ENCODE measurements at places on chromosomes 7 and 10. TPM values are rescaled to one million over a fixed set of nuclear protein-coding genes. Genes with fewer than 3 reads are reported as not detected.
A peak's percentile ranks its signal among the peaks of the same experiment; 100 is the strongest.

- DNase-seq, result peak; percentile 55
These were observed 57.4 kb downstream of the PPP1R17 start for GRCh38 chr7:31744294-31744874.

DNA sequence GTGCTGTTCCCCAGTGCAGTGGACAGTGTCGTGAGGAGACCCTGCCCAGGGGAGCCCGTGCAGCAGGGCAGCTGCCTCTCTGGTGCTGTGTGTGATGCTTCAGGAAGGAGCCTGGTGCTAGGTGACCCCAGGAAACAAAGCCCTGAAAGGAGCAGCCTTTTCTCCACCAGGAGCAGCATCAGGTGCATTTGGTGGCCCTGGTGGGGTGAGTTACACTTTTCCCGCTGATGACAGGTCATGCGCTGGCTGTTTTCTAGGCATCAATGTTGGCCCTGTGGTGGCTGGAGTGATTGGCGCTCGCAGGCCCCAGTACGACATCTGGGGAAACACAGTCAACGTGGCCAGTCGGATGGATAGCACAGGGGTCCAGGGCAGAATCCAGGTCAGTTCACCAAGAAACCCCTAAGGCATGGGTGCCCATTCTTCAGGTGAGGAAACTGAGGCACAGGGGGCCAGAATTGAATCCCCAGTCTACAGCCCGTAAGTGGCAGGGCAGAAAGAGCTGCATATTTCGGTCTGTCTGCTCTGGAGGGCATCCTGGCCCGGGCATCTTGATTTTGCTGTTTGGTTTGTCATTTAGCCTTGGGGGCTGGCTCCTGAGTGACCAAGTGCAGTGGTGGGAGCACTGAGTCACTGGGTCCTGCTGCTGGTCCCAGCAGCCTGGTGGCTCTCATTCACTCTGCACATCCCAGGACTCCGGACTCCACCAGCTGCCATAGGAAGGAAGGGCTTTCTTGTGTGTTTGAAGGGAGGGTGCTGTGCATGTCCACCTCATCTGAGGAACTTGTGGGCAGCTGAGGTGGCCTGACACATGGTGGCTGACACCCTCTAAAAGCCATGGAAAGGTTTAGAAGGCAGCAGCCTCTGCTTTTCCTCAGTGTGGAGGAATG lies 136.3 kb downstream of the ADCY1 start:
- DNase-seq, result peak; percentile 36

DNA sequence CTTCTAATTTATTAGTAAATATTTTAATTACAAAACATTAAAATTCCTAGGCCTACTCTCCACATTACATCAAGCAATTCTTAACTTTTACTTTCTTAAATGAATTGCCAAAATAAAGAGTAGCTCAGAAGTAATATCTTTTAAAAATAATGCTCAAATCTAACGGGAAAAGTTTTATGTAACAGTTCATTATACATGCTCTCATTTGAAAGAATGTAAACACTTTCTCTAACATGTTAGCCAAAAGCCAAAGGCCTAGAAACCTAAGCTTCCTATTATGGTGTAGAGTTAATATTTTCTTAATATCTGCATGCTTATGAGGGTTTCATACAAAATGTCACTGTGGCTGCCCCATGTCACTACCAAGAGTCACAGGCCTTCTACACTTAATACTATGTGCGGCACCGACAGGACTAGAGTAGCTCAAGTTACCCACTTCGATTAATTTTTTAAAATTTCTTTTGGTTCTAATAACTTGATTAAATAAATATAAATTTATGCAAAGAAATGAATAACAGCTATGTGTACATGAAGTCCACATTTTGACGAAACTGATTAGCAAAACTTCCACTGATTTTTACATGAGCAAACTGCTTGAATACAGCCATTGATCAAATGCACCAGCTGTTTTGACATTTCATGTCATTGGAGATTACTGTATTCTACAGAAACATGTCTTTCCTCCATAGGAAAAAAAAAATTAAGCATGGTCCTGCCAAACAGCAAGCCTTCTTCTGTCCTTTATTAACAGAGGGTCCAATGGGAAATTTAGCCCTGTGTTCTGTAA lies 3.5 kb downstream of the COBL start:
- no peak for DNase-seq

TNPO3 gene
- total RNA-seq, result 42.7 TPM

ZNF3 gene
- total RNA-seq, result 31.5 TPM

GRCh38 chr7:131961054-131961680 lies 404.7 kb upstream of the PODXL start:
- no peak for DNase-seq

DNA sequence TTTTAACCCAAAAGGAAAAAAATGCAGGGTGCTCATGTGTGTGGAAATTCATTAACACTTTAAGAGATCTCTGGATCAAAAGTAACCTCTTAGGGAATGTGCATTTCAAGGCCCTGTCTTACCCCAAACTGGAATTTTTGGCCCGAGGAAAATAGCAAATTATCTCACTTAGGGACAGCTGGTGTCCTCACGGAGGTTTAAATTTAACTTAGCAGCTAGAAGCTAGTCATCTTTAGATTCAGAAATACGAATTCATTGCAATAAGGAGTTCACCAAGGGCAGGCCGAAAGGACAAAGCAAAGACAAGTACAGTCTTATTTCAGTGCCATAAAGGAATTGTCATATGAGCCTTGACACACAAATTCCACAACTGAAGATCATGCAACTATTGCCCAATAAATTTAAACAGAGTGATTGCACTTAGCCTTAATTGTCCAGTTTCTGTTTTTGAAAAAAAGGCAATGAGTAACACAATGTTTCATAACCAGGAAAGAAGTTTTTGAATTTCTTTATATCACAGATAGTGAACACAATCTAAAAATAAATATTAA lies 22.4 kb upstream of the SEMA3C start:
- DNase-seq, result no peak

DNA sequence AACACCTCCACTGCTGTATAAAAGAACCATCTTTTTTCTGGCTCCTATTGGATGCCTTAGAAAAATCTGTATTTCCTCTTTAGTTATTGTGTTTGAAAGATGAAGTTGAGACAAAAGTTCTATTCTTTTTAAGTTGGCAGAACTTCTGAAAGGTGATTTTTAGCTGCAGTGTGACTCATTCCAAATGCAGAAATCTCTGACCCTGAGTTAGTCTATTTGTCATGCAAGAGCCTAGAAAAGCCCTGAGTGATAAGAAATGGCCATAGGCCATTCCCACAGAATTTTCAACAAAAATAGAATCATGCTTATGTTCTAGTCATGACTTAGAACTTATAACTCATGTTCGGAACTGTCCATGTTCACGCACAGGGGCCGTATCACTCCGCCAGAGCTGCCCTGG lies 89.1 kb downstream of the EGFR start:
- DNase-seq, result no peak

- DNase-seq, result no peak
These were observed 33.7 kb downstream of the DDC start for GRCh38 chr7:50531401-50531911.

LRIT2 gene
- total RNA-seq, result not detected

- no peak for DNase-seq
These were observed 4.2 kb upstream of the SORCS1 start for GRCh38 chr10:107168738-107169137.

LRRC4 gene
- 3.2 TPM for total RNA-seq

TMEM196 gene
- not detected for total RNA-seq

CCDC136 gene
- 6.4 TPM for total RNA-seq

DNA sequence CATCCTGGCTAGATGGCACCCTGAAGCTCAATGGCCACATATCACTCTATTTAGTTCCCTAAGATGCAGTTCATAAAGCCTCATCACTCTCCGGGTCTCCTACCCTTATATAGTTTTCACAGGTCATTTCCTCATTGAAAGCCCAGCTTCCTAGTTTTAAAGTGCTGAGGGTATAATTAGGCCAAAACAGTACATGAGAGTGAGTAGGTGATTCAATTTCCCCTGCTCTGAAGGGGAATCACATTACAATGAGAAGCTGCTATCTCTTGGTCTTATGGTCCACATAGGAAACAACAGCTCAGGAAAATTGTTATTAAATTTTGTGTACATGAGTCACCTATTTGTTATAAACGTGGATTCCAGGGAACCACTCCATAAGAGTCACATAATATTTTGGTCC lies 162.0 kb downstream of the SEMA3E start:
- no peak for DNase-seq

- no peak for DNase-seq
These were observed 111.2 kb upstream of the BET1 start for GRCh38 chr7:94115316-94115715.

DNA sequence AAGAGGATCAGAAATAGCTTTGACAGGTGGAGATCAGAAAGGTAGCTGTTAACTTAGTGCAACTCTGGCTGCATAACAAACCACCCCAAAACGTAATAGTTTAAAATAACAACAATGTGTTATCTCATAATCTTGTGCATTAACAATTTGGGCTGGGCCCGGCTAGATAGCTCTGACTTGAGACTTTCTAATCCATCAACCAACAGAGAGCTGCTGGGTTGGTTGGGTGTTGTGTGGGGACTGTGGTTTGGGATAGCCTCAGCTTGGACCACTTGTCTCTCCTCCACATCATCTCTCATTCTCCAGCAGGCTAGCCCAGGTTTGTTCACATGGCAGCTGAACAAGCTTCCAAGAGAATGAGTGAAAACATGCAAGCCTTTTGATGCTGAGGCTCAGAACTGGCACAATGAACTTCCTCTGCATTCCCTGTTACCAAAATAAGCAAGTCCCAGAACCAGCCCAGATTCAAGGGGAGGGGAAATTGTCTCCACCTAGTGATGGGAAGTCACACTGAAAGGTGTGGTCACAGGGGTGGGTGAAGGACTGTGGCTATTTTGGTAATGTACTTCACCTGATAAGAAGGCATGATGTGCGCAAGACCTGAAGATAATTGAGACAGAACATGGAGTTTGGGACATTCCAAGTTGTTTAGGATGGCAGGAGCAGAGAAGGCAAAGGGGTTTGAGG lies 20.4 kb upstream of the ASAH2 start:
- no peak for DNase-seq

DNA sequence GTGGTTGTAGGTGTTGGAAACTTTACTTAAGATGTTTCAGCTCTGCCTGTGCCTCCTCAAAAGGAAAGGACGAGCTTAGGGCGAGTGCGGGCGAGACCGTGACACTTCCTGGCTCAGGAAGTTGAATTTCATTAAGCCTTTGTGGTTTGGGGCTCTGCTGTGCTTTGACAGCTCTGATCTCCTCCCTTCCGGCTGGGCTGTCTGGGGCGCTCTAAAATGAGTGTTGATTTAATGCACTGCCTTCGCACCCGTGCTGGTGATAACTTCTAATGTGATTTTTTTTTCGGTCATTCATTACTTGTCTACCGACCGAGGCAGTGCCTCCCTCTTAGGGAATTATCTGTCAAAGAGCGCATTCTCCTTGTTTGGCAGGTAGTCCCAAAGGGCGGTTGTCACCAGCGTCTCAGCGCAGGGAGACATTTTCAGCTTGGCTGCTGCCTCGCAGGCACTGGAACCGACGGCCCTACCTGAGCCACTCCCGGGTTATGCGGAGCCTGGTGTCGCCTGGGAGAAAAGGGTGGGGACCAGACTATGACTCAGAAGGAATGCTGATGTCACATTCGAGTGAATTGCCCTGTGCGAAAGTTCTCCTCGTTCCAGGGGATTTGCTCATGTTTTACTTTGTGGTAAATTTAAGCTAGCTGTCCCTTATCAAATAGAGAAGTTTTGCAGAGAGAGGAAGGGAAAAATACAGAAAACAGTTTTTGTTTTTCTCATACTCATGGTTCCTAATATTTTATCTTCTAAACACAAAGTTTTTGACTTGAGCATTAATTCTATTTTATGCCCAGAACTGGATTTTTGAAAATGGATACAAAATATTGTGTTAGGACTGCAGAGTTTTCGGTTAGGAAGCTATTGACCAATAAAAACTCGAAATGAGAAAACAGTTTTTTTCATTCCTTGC lies 920 bp downstream of the TES start:
- DNase-seq, result peak; percentile 82

DNA sequence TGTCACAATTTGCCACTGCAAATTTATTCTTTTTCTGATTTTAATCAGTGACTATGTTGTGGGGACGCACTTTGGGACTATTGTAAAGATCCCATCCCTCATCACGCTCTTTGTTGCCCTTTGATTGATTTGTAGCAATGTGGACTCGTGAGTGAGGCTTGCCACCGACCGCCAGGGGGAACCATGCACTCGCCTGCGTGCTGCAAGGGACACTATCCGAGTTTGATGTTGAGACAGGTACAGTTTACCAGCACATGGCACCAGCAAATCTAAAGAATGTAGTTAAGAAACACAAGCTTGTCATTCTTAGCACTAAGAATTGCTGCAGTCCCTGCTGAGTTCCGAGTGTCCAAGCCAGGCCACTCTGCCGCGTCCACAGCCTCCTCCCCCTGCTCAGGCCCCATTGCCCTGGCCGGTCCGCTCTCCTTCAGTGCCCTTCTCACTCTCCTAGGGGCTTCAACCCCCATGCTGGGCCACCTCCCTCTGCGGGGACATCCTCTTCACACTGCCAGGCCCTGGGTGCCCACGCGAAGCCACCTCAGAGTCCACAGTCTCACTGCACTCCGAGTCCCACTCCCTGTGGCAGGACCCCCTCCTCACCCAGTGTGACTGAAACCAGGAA lies 2.0 kb upstream of the SFTPA2 start:
- DNase-seq, result peak; percentile 75

- DNase-seq, result no peak
These were observed 148.9 kb upstream of the GLI3 start for GRCh38 chr7:42385912-42386311.

ORAI2 gene
- 24.9 TPM for total RNA-seq

- DNase-seq, result no peak
These were observed 607.2 kb upstream of the KCND2 start for GRCh38 chr7:119665796-119666195.

DNA sequence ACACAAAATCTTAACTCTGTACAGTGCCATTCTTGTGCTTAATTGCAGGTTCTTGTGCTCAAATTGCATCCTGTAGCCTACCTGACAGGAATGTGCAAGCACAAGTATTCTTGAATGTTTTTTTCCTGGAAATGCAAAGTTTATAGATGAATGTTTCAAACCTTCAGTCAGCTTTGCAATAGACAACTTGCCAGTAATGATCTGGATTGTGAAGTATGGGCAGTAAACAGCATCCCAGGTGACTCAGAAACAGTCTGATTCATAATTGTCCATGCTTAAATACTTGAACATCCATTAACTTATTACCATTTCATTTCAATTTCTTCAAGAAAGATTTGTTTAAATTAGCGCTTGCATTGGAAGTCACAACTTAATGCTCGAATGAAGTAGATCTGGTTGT lies 347.2 kb downstream of the SDK1 start:
- no peak for DNase-seq

GRCh38 chr7:66732439-66732838 lies 8.1 kb upstream of the RABGEF1 start:
- DNase-seq, result no peak

WDFY4 gene
- 5.8 TPM for total RNA-seq
